ENCODE measurements at places on chromosomes 11 and 22.

- no peak for DNase-seq
These were observed 51.2 kb upstream of the ARHGAP20 start for GRCh38 chr11:110763249-110764011.

DNA sequence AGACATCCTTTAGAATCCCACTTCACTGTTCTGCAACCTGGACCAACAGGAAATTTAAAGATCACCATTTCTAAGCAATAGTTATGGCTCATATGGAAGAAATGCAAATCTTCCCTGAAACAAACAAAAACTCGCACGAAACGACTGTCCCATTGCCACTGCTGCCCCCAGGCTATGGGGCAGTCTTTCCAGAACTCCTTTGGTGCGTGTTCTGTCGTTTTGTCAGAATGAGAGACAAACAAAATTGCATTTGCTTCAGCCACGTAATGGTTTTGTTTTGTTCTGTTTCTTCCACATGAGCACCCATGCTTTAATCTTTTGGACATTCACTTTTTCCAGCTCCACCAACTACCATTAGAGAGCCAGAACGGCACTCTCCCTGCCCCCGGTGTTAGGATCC lies 10.8 kb upstream of the FBLN1 start:
- DNase-seq, result no peak

DNA sequence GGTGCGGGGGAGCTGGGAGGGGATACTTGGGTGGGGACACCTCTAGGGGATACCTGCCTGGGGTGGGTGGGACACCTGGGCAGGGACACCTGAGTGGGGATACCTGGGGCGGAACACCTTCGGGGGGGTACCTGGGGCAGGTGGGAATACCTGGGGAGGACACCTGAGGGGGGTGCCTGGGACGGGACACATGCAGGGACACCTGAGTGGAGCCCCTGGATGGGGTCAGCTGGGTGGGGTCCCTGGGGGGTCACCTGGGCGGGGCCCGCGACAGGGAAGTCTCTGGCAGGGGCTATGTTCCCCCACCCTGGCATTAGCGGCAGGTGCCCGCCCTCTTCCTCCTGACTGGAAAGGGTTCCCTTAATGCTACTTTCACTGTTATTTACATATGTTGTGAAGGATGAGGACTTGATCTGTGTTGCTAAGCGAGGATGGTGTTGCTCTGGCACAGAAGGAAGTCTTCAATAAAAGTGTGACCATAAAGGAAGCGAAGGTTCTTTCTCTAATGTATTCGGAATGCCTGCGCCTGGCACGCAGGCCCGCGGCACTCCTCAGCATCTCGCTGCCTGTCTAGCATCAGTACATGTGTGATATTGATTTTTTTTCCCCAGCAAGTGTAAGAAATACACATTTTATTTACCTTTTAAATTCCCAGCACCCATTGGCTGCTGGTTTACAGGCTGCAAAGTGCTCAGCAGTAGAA lies 801.7 kb downstream of the BRD1 start:
- DNase-seq, result no peak

DNA sequence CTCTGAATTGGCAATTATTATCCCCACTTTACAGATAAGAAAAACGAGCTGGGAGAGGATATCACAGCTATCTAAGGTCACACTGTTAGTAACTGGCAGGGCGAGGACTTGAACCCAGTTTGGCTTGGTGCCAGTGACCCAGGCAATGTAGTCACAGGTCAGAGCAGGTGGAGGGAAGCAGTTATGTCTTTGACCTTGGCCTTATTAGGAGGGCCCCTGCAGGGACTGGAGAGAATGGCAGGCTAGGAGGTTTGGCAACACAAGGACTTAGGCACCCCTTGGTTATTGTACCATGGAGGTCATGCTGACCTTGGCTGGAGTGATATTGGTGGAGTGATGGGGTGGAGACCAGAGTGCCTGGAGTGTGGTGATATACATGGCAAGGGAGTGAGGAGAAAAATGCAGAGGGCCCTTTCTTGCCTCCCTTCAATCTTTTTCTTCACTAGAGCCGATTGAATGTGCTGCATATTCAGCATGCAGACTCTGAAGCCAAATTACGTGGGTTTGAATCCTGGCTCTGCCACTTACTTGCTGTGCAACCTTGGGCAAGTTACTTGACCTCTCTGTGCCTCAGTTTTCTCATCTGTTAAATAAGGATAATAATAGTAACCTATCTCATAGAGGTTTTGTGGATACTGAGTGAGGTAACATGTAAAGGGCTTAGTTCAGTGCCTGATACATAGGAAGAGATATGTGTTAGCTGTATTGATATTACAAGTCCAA lies 92.7 kb upstream of the TBCEL start:
- DNase-seq, result no peak

- no peak for DNase-seq
These were observed 64.0 kb downstream of the KCNQ1 start for GRCh38 chr11:2508793-2509192.

GRCh38 chr11:126422446-126422845 lies 67.0 kb downstream of the ST3GAL4 start:
- no peak for DNase-seq

- no peak for DNase-seq
These were observed 538.1 kb downstream of the SOX6 start for GRCh38 chr11:15818132-15818842.

- no peak for DNase-seq
These were observed 7.8 kb downstream of the DCPS start for GRCh38 chr11:126311401-126312291.

- DNase-seq, result no peak
These were observed 7.6 kb downstream of the BAD start for GRCh38 chr11:64276653-64277431.

DNA sequence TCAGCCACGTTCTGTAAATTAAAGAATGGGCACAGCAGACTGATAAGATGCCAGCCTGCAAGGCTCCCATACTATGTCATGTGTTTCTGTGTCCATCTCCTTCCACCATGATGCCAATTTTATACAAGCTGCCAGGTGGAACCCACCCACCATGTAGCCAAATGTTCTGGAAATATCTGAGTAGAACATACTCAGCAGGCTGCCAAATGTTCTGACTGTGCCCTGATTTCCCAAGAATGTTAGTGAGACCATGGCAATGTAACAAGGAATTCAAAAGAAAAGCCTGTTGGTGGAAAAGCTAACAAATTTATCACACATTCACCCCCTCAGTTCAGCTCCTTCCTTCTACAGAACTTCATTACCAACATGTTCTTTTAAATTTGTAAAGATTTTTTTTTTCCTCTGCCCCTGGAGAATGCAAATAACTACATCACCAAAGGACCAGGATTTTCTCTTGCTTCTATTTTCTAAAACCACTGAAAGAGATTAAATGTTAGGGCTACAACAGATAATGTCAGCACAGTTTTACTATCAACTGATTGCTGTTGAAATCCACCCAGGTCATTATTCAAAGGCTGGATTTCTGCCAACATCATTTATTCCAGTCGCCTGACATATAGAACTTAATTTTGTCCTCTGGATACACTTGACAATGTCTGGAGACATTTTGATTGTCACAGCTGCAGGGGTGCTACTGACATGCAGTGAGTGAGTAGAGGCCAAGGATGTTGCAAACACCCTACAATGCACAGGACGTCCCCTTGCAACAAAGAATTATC lies 3.1 kb downstream of the DMC1 start:
- DNase-seq, result no peak

DNA sequence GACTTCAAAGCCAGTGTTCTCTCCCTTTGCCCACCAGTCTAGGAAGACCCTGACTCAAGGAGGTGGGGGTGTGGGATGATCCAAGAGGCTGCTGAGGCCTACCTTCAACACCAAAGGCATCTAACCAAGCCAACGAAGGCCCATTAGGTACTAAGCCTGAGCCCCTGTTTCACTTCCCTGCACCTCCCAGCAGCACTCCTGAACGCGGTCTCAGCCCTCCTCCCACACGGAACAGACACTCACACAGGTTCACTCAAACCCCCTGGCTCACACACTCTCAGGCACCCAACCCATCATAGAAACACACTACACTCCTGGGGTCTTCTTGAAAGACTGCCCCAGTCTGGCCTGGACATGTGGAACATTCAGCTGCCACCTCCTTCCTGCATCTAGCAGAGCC lies 40.7 kb downstream of the SLC22A12 start:
- DNase-seq, result no peak

GRCh38 chr11:128361451-128362020 lies 225.8 kb downstream of the ETS1 start:
- no peak for DNase-seq

DNA sequence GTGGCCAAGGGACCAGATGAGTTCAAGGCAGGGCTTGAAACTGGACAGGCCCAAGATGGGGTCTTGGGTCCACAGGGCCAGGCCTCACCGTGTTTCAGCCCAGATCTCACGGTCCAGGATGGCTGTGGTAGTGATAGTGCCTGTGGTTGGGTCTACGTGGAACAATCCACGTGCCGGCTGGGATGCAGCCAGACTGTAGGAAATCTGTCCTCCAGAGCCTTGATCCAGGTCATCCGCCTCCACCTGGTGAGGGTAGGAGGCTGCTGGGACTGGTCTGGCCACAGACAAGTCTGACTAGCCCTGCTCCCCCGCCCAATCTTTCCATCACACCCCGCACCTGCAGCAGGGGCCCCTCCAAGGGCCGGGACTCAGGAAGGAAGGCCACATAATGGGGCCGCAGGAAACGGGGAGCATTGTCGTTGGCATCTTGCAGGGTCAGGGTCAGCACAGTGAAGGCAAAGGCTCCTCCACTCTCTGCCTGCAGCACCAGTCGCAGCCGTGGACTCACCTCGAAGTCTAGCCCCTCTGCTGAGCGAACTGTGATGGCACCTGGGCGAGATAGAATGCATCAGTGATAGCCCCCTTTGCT lies 6.7 kb upstream of the TPP1 start:
- no peak for DNase-seq

GRCh38 chr11:70493891-70494290 lies 95.6 kb downstream of the CTTN start:
- no peak for DNase-seq

GRCh38 chr11:94241896-94242295 lies 62.5 kb upstream of the IZUMO1R start:
- DNase-seq, result no peak

DNA sequence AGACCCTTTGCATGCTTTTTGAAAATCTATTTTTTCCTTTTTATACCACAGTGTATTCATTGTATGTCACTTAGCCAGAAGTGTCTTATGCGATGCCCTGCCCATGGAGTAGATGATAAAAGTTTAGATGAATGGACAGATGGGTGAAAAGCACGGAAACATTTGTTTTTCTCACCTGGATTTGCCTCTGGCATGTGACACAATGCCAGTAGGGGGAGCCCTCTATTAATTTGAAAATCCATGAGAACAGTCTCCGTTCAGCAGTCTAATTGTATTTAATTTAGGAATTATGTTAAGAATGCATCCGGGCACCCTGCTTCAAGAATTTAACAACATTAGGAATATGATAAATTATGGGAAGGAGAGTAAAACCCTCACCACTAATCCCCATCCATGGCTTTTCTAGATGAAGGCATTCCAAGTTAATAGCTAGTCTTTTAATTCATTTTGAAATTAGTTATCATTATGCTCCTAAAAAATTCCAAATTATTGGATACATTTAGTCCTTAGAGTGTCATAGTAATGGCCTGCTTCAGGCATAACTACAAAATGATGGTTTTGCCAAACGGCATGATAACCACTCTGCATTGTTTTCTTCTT lies 55.3 kb upstream of the ALKBH3 start:
- DNase-seq, result no peak

DNA sequence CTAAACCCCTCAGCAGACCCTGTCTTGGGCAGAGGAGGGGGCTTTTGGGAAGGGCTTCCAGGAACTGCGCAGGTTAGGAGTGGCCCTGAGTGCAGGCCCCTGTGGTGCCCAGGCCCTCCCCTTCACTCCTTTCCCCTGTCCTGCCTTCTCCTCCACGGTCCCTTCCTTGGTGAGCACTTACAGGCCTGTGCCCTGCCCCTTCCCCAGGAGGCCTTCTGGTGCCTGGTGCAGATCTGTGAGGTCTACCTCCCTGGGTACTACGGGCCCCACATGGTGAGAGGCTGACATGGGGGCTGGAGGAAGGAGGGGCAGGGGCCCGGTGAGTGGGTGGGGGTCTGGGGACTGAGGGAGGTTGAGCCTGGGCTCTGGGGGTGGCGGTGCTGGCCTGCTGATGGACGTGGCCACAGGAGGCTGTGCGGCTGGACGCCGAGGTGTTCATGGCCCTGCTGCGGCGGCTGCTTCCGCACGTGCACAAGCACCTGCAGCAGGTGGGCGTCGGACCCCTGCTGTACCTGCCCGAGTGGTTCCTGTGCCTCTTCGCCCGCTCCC lies 2.6 kb downstream of the TBC1D10C start:
- no peak for DNase-seq

DNA sequence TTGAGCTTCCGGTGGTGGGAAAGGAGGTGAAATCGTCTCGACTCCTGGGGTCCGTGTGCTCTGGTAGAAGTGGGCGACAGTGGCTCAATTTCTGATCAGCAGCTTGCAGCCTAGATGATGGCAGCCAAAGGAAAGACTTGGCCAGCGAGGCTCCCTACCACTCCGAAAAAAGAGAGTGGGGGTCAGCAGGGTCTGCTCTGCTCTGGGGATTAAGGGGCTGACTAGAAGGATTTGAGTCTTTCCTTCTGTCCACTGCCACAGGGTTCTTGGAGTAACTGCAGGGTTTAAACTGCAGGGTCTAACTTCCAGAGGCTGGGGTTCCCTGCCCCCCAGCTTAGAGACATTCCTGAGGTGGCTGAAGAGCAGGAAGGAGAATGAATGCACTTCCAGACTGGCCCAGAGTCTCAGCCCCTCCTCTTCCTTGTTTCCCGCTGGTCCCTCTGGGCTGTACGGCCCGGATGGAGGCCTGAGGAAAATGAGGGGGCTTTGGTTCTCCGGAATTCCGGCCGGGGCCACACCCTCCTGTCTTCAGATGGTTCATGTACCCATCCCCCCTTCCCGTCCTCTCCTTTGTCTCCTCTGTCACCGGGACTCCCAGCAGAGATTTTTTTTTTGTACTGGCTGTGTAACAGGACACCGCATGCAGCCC lies 907 bp downstream of the SERPINH1 start:
- no peak for DNase-seq

DNA sequence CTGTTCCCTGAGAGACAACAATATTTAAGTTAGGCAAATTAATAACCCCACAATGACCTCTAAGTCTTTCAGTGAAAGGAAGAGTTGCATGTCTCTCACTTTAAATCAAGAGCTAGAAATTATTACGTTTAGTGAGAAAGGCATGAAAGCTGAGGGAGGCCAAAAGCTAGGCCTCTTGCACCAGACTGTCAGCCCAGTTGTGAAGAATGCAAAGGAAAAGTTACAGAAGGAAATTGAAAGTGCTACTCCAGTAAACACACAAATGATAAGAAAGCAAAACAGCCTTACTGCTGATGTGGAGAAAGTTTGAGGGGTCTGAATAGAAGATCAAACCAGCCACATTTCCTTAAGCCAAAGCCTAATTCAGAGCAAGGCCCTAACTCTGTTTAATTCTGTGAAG lies 45.0 kb downstream of the BBOX1 start:
- no peak for DNase-seq

- DNase-seq, result no peak
These were observed 61.8 kb upstream of the NCAM1 start for GRCh38 chr11:112899235-112900006.

DNA sequence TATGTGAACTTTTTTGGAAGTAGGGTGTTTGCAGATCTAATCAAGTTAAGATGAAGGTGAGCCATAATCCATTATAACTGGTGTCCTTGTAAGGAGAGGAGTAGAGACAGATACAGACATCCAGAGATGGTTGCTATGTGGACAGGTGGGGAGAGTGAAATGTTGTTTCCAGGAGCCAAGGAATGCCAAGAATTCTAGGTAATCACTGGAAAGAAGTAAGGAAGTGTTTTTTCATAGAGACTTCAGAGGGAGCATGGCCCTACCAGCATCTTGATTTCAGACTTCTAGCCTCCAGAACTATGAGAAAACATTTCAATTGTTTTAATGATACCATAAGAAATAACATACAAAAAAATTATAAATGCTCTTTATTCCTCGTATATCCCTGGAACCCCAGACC lies 320.5 kb upstream of the ANO3 start:
- DNase-seq, result no peak

Measured in effector memory CD4-positive, alpha-beta T cell (primary cell).